ENCODE measurements at places on chromosomes 12 and 14. TPM values are rescaled to one million over a fixed set of nuclear protein-coding genes. Genes with fewer than 3 reads are reported as not detected.

Gene CCDC196
- not detected for total RNA-seq

Gene ENDOU
- 0.42 TPM for total RNA-seq

Gene KRT3
- total RNA-seq = not detected

Gene DDN
- total RNA-seq = 0.12 TPM

Gene CLEC1B
- total RNA-seq = not detected

Gene TAMALIN
- total RNA-seq = 0.34 TPM

Gene DNAJC22
- total RNA-seq = 9.6 TPM

Gene MSRB3
- 1.5 TPM for total RNA-seq

Gene ARHGEF40
- total RNA-seq = 16.8 TPM

Gene LLPH
- total RNA-seq = 46.6 TPM

Gene LGR5
- 0.10 TPM for total RNA-seq

Gene GLIPR1
- total RNA-seq = 38.5 TPM

Gene PTPN6
- total RNA-seq = 42.4 TPM

Gene TAS2R42
- total RNA-seq = not detected

Gene GPR65
- 0.09 TPM for total RNA-seq

Gene MAP1LC3B2
- 0.91 TPM for total RNA-seq

Gene GPR84
- total RNA-seq = not detected

Gene NYNRIN
- 8.4 TPM for total RNA-seq

Gene TSPAN8
- total RNA-seq = 289 TPM

Gene GCN1
- total RNA-seq = 188 TPM

Gene EMP1
- 146 TPM for total RNA-seq

Gene SERPINA6
- total RNA-seq = 4.5 TPM

Gene NDUFA9
- total RNA-seq = 125 TPM

Gene MYO1H
- total RNA-seq = not detected

Gene GYS2
- not detected for total RNA-seq

Gene SERPINA9
- not detected for total RNA-seq

Gene NKX2-1
- not detected for total RNA-seq

Gene OAS2
- 211 TPM for total RNA-seq

Gene C14orf132
- total RNA-seq = 2.6 TPM

Gene BCL7A
- 21.0 TPM for total RNA-seq

Gene UBE3B
- total RNA-seq = 59.2 TPM

Gene CIT
- total RNA-seq = 72.4 TPM

Gene KRT81
- total RNA-seq = 0.61 TPM

Gene TSHR
- not detected for total RNA-seq

Gene ASCL1
- total RNA-seq = 0.15 TPM

Gene PPM1A
- 38.9 TPM for total RNA-seq

Gene EP400
- total RNA-seq = 84.4 TPM

Gene KRT74
- not detected for total RNA-seq

Gene TBX3
- 1.4 TPM for total RNA-seq
